ENCODE measurements at places on chromosomes 3 and 15.

GRCh38 chr3:69784954-69785514 is 45.8 kb downstream of the MITF start:
- no peak for DNase-seq

DNA sequence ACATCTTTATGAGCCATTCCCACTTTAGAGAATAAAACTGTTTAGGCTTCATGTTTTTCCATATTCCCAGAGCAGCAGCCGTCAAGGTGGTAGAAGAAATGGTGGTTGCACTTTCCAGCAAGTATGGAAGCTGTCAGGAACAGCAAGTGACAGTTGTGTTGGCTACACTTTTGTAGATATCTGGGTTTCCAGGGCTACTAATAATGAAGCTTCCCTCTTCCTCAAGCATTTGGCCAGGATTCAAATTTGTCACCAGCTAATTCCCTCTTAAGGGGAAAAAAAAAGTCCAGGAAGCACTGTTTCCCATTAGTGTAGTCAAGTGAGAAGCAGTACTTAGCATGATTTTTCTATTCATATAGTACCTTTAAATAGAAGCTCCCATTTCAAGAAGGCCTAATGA is 252.8 kb downstream of the IGSF11 start:
- peak; percentile 31 for DNase-seq

DNA sequence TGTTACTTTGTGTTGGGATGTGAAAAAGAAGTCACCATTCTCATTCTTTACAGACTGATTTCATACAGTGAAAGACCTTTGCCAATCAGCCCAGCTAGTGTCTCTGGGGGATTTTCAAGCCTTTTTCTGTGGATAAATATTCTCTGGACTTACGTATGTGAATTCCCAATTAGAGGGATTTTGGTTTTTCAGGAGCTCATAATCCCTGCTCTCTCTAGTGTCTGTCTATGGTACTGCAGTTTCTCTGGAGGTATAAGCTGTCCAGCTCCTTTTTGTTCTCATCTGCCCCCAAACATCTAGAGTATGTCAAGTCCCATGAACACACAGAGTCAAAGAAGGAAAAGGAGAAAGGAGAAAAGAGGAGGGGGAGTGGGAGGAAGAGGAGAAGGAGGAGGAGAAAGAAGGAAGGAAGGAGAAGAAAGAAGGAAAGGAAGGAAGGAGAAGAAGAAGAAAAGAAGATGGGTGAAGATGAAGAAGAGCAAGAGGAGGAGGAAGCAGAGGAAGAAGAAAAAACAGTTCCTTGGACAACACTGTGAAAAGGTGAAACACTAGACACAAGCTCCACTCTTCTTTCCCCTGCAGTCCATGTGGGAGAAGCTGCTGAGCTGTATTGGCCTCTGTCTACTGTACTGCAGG is 218.6 kb downstream of the GREM1 start:
- DNase-seq, result no peak

- no peak for DNase-seq
Measured at GRCh38 chr3:5271372-5271683, 83.8 kb downstream of the EDEM1 start.

GRCh38 chr3:158768881-158769543 is 32.8 kb upstream of the MFSD1 start:
- no peak for DNase-seq

DNA sequence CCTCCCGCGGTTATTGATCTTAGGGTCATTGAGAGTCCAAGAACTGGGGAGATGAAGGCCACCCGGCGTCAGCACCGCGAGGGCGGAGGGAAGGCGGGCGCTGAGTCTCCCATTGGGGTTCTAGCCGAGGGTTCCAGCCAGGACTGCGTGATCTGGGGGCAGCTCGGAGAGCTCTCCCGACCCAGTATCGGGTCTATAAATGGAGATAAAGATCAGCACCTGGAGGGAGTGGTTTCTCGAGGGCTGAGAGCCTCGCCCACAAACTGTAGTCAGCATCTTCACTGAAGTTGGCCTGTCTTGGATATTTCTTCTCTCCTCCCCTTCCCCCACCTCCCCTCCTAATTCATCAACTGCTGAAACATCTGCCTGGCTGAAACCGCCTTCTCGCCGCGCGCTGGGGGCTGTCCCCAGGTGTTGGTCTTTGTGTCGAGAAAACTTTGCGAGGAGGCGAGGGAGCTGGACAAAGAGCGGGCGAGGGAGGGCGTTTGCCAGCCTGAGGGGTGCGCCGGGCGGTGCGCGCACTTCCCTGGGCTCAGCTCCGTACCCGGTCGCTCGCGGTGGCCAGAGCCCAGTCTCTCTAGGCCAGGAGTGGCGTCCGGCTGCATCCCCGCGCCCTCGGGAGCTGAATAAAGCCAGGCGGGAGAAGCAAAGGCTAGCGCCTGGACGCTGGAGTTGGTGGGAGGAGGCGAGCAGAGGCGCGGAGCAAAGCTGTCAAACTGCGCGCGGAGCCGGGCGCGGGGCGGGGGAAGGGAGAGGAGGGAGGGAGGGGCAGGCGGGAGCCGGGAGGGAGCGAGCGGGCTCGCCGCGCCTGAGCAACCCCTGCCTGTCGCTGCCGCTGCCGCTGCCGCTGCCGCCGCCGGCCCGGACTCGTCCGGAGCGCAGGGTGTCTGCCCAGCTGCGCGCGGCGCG is at the start of gene ST8SIA2:
ST8SIA2 (plus strand) TSS at position 811 of the 909 bp plus-strand sequence. CDS start 184 bp downstream, outside the sequence.
- DNase-seq, result no peak

DNA sequence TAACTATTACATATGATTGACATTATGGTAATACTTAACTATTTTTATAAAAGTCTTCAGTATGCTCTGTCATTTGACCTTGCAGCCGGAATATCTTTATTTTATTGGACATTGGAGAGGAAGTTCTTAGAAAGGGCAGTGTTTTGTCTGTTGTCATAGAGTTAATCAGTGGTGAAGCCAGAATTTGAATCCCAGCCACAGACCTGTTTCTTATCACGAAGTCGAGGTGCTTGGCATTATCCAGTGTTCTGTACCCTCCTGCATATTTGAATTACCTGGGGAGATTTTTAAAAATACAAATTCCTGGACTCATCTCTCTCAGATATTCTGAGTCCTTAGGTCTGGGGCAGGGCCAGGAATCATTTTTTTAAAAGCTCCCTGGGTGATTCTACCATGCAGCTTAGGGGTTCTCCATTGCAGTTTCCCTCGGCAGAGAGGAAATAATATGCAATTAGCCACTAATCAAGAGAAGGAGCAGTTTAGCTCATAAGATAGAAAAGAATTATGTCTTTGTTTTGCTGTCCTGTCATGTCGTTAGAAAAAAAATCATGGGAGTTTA is 195.6 kb upstream of the CFAP20DC start:
- no peak for DNase-seq

DNA sequence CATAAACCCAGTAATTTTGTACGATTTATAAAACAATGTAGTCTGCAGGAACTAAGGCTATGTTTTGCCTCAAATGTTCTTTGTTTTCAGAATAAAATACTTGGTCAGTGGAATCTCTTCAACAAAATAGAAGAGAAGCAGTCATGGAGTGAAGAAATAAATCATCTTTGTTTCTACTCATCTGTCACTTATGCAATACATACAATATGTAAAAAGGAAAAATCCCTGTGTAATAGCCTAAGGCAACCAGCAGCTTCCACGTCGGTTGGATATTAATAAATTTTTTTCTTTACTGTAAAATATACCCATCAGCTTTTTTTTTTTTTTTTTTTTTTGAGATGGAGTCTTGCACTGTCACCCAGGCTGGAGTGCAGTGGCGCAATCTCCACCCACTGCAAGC is 5.2 kb upstream of the WDR5B start:
- DNase-seq, result no peak

DNA sequence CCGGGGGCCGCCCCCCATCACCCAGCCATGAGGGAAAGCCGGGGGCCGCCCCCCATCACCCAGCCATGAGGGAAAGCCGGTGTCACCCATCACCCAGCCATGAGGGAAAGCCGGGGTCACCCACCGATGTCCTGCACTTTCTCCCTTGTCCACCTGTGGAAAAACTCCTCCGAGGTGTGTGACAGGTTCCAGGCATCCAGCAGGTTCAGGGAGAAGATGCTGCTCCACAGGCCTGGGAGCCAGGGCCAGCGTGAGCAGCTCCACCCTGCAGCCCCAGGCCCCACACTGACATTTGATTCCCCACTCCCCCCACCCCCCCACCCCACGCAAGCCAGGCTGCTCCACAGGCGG is 15.5 kb upstream of the EHD4 start:
- DNase-seq, result no peak

- no peak for DNase-seq
Measured at GRCh38 chr3:106542101-106542769, 673.4 kb upstream of the CBLB start.

DNA sequence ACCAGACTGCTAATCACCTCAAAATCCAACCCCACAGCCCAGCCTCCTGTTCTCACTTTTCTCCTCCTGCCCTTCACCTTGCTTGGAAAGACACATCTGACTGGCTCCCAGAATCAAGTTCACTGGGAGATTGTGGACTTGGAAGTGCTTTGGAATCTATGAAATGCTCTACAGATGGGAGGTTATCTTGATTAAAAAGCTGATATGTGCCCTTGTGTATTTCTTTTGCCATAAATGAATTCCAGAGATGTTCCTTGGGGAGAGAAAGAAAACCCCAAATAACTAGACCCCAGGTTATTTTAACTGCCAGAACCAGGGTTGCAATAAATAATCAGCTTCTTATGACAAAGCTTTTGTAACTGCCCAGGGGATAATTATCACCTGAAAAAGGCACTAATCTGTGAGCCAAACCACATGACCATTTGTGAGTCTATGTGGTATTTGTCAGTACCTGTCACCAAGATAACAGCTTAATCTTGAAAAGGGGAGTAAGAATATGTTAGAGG is 21.7 kb upstream of the ARHGEF3 start:
- DNase-seq, result no peak

DNA sequence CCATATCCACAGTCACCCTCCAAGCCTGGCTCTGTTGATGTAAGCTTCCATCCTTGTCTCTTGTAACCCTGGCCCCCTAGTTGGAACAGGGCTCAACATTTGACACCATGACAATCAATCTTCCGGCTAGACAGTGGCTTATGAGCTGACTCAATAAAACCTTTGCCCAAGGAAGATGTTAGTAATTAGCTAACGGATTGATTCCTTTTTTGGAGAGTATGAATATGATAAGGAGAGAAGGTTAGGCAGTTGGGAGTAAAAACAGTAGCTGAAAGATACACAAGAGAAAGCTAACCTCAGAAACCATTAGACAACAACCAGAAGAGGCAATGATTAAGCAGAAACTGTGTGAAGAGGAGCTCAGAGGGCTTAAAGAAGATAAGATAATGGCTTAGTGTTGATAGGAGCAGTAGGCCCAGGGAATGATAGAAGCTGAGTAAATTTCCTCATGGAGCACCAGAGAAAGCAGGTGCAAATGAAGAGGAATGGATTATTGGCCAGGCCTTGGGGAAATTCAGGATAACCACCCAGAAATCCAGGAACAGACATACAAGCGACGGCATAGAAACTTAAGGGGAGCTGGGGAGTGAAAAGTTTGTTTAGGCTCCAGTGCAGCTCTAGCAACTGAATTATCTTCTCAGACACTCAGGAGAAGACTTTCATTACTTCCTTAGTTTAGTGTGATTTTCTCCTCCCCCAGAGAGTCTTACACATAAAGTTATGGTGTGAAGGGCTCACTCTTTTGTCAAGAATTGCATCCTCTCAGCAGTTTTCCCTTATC is 7.8 kb upstream of the RFX7 start:
- DNase-seq, result no peak

GRCh38 chr3:52315977-52316764 is at the start of gene DNAH1:
TSS of gene DNAH1 (plus strand) at chr3:52316319. CDS start at chr3:52322443, 6,124 bp downstream.
- no peak for DNase-seq

DNA sequence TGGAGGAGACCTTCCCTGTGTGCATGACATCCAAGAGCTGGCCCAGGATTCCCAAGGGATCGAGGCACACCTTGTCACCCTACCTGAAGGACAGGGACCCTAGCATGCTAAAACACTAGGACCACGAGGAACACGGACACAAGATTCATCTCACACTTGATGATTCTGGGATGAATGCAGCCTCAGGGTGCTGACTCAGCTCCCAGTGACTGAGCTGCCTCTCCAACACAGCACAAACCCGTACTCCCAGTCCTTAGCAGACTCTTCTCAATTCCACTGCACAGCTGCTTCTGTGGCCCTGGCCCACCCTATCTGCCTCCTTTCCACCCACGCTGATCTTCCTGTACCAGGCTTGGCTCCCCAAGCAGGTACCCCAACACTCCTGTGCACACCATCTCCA is 9.1 kb upstream of the OXTR start:
- no peak for DNase-seq

GRCh38 chr3:29397406-29397805 is 116.5 kb downstream of the RBMS3 start:
- no peak for DNase-seq

DNA sequence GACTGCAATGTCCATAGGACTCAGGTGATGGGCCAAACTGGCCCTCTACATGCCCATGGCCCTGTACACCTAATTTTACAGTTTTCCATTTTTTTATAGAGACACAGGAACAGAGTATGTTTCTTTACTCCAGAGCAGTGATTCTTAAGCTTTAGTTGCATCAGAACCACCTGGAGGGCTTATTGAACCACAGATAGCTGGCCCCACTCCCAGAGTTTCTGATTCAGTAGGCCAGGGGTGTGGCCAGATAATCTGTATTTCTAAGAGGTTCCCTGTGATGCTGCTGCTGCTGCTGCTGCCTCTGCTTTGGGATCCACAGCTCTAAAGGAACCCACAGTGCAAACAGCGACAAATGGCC is 5.1 kb downstream of the RBP1 start:
- DNase-seq, result peak; percentile 50

GRCh38 chr15:74781431-74782258 is at the start of gene CSK:
TSS of gene CSK (plus strand) at chr15:74782080. CDS start at chr15:74798298, 16,218 bp downstream.
- DNase-seq, result peak; percentile 34

DNA sequence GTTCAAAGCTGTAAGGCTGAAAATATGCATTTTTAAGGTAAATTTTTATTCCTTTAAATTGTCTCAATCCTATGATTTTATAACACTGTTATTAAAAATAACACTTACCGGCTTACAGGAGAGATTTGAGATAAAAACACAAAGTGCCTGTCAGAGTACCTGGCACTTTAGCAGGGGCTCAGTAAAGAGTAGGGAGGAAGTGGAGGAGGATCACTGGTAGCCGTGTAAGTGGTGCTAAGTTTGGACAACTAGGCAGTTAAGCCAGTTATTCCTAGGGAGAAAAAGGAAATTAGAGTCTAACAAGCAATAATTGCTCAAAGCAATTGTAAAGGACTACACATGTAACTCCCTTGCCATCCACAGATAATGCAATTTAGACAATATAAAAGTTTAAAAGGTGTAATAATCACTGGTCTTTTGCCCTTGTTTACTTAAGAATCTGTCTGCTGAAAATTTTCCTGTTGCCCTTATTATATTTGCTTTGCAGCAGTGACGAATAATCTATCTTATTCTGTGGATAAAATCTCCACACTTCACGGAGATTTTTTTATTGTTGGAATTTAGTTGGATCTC is 204.8 kb downstream of the CDIN1 start:
- no peak for DNase-seq

DNA sequence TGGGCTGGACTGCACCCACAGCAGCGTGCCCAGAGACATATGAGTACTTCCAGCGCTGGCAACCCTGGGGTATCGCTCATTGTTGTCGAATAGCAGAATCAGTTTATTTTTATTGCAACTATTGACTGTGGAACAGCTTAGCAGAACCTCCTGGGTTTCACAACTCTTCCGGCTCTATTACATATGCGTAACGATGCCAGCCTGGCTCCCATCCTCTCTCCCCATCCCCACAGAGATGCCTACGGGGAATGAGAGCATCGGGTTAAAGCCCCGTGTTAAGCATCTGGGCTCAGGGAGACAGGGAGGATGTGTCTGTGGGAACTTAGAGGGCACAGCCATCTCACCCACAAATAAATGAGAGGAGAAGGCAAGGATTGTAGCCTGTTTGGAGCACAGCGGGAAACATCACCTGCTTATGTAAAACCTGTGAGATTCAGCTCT is 76.6 kb upstream of the DLG1 start:
- DNase-seq, result no peak

- no peak for DNase-seq
Measured at GRCh38 chr15:63874616-63875015, 40.9 kb upstream of the HERC1 start.

Data from NCI-H2029 (cell line).